ENCODE measurements at places on chromosomes 3 and 15. TPM values are rescaled to one million over a fixed set of nuclear protein-coding genes. Genes with fewer than 3 reads are reported as not detected.

GRCh38 chr3:171228240-171228639 lies 201.7 kb upstream of the SLC2A2 start:
- no peak for DNase-seq
- H3K4me1 ChIP-seq: peaks cover 38% of the 10 kb centered on the region
- no peaks in the 10 kb centered on the region for H3K27me3 ChIP-seq

GRCh38 chr15:47742742-47743141 lies 25.4 kb downstream of the SEMA6D start:
- no peak overlapping the region for H3K27ac ChIP-seq
- H3K27me3 ChIP-seq: no peaks in the 10 kb centered on the region
- no peaks in the 10 kb centered on the region for H3K36me3 ChIP-seq
- no peak for DNase-seq
- no peak overlapping the region for H3K4me3 ChIP-seq
- H3K4me1 ChIP-seq: no peaks in the 10 kb centered on the region

DNA sequence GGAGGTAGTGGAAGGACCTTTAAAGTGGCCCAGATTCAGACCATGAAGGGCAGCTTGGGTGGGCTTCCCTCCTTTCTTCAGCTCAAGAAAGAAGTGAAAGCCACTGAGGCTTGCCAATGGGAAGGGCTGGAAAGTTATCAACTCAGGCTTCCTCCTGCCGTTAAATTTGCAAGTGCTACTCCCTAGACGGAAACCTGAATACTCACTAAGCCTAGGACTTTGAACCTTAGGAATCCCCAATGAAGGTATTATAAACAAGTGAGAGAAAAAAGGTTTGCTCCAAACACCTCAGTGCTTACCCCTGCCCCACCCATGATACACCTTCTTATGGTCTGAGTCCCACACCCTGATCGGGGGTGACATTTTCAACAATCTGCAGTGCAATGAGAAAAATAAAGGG lies 396.4 kb downstream of the SHQ1 start:
- H3K27ac ChIP-seq: no peak overlapping the region
- no peaks in the 10 kb centered on the region for H3K36me3 ChIP-seq
- peaks cover 25% of the 10 kb centered on the region for H3K27me3 ChIP-seq
- peaks cover 17% of the 10 kb centered on the region for H3K4me1 ChIP-seq

TEX55 gene
- total RNA-seq: not detected

- no peak for DNase-seq
- H3K36me3 ChIP-seq: no peaks in the 10 kb centered on the region
- no peaks in the 10 kb centered on the region for H3K4me1 ChIP-seq
- no peak overlapping the region for H3K4me3 ChIP-seq
- H3K27me3 ChIP-seq: no peaks in the 10 kb centered on the region
These were observed 306.7 kb downstream of the LRTM1 start for GRCh38 chr3:54621184-54621583.

DNA sequence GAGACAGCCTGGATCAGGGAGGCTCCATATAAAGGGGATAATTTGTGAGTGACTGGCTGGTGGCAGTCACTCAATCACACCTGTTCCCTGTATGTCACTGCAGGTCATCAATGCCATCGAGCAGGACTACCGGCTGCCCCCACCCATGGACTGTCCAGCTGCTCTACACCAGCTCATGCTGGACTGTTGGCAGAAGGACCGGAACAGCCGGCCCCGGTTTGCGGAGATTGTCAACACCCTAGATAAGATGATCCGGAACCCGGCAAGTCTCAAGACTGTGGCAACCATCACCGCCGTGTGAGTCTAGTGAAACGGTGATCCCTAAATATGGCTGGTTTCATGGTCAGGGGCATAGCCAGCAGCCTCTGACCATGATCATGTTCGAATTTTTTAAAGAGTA lies 453.2 kb downstream of the EPHB1 start:
- H3K36me3 ChIP-seq: no peaks in the 10 kb centered on the region
- H3K27ac ChIP-seq: no peak overlapping the region
- no peaks in the 10 kb centered on the region for H3K27me3 ChIP-seq

MUC13 gene
- total RNA-seq: not detected

- no peaks in the 10 kb centered on the region for H3K27me3 ChIP-seq
- H3K27ac ChIP-seq: no peak overlapping the region
- no peak for DNase-seq
- H3K4me3 ChIP-seq: no peak overlapping the region
These were observed 44.6 kb upstream of the VILL start for GRCh38 chr3:37945807-37946530.

RFTN1 gene
- total RNA-seq: 75.1 TPM

SENP8 gene
- 1.4 TPM for total RNA-seq

GOLGA6L10 gene
- 0.95 TPM for total RNA-seq

POU1F1 gene
- total RNA-seq: not detected

- no peaks in the 10 kb centered on the region for H3K4me1 ChIP-seq
- no peak overlapping the region for H3K27ac ChIP-seq
- H3K36me3 ChIP-seq: no peaks in the 10 kb centered on the region
These were observed 94.2 kb upstream of the THRB start for GRCh38 chr3:24588629-24589512.

GRCh38 chr3:119357190-119357589 lies 63.0 kb downstream of the ARHGAP31 start:
- H3K36me3 ChIP-seq: no peaks in the 10 kb centered on the region
- no peak for DNase-seq
- no peak overlapping the region for H3K4me3 ChIP-seq
- peaks cover 11% of the 10 kb centered on the region for H3K4me1 ChIP-seq
- H3K27ac ChIP-seq: no peak overlapping the region
- H3K27me3 ChIP-seq: no peaks in the 10 kb centered on the region

DNA sequence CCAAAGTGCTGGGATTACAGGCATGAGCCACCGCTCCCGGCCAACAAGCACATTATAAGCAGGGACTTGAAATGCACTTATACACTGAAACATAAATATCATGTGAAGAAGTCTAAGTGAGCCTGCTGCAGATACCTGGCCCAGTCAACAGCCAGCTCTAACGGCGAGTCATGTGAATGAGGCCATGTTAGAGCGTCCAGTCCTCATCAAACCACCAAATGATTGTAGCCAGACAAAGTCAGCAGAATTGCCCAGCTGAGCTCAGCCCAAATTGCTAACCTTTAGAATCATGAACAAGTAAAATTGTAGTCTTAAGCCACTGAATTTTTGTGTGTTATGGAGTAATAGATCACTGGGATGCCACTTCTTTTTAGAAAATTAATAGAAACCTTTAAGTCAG lies 37.8 kb upstream of the UACA start:
- H3K27ac ChIP-seq: no peak overlapping the region
- no peaks in the 10 kb centered on the region for H3K36me3 ChIP-seq
- H3K4me1 ChIP-seq: no peaks in the 10 kb centered on the region
- no peaks in the 10 kb centered on the region for H3K27me3 ChIP-seq

- no peak for DNase-seq
- H3K4me1 ChIP-seq: no peaks in the 10 kb centered on the region
- no peak overlapping the region for H3K4me3 ChIP-seq
- no peak overlapping the region for H3K27ac ChIP-seq
- H3K27me3 ChIP-seq: no peaks in the 10 kb centered on the region
These were observed 167.3 kb upstream of the NDN start for GRCh38 chr15:23854203-23854911.

- no peak overlapping the region for H3K4me3 ChIP-seq
- H3K4me1 ChIP-seq: peaks cover 25% of the 10 kb centered on the region
- no peak for DNase-seq
- no peaks in the 10 kb centered on the region for H3K36me3 ChIP-seq
- no peak overlapping the region for H3K27ac ChIP-seq
These were observed 141.5 kb upstream of the TBL1XR1 start for GRCh38 chr3:177338697-177339219.

TOPBP1 gene
- total RNA-seq: 76.9 TPM

- H3K4me3 ChIP-seq: no peak overlapping the region
- no peaks in the 10 kb centered on the region for H3K36me3 ChIP-seq
- H3K4me1 ChIP-seq: no peaks in the 10 kb centered on the region
These were observed 321.9 kb downstream of the ZPLD1 start for GRCh38 chr3:102756706-102757105.

GRCh38 chr3:197234947-197235914 lies 63.2 kb downstream of the DLG1 start:
- no peak for DNase-seq
- H3K27ac ChIP-seq: no peak overlapping the region
- peaks cover 19% of the 10 kb centered on the region for H3K4me1 ChIP-seq
- peaks cover 31% of the 10 kb centered on the region for H3K36me3 ChIP-seq

DNA sequence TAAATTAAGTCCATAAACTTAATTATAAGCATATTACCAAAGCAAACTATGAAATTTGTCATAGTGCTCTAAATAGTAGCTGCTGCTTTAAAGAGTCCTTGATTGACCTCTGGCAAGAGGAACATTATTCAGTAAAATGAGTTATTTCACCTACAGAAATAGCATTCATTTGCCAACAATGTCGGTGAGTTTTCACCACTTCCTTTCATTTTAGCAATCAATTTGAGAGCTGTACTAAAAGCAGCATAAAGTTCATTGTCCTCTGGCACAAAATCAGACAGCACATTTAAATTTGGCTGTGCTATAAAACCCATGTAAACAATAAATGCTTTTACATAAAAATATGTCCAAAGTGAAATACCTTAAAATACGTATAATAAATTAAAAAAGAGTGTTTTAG lies 1515.7 kb downstream of the SI start:
- H3K36me3 ChIP-seq: no peaks in the 10 kb centered on the region
- H3K4me1 ChIP-seq: no peaks in the 10 kb centered on the region
- H3K27ac ChIP-seq: no peak overlapping the region

GPR87 gene
- total RNA-seq: 0.33 TPM

DNA sequence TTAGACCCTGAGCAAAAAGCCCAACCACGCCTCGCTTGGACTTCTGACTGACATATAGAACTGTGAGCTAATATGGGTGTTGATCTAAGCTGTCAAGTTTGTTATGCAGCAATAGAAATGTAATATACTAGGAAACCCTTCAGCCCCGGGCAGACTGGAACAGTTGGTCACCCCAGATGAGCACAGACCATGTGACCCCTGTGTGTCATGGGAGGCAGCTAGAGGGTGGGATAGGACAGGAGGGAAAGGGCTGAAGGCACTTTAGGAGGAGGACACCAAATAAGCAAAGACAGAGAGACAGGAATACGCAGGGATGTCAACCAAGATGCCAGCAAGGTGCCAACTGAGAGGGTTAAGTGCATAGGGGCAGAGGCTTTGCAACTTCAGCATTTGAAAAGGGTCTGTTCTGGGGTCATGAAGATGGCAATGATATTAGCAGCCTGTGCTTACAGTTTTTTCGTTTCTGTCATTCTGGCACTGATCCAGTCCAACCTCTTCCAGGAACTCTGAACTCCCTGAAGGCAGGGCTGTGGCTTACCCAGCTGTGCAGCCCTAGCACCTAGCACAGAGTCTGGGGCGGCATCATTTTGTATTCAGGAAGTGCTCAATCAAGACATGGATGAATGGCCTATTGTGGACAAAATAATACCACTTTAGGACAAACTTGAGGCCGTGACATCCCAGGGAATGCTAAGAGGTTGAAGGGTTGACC lies 51.4 kb downstream of the HES1 start:
- DNase-seq: no peak
- H3K4me3 ChIP-seq: no peak overlapping the region
- H3K4me1 ChIP-seq: peaks cover 13% of the 10 kb centered on the region
- H3K27ac ChIP-seq: no peak overlapping the region
- H3K27me3 ChIP-seq: peaks cover 10% of the 10 kb centered on the region
- no peaks in the 10 kb centered on the region for H3K36me3 ChIP-seq

C3orf85 gene
- not detected for total RNA-seq

DNA sequence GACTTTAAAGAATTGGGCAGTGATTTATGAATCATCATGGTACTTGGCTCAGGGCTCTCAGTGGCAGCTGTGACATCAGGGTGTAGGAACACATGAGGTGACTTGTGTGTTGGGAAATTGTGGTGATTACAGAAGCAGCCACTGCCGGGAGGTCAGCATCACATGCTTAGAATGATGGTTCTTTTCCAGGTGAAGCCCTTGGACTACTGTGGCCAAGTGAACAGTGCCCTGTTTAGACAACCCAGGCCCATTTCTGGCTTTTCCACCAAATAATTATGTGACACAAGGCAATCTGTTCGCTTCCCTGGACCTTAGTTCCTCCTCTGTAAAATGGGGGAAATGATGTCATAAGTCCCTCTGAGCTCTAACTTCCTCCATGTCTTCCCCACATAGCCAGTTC lies 139.7 kb upstream of the ROPN1 start:
- DNase-seq: no peak
- no peak overlapping the region for H3K4me3 ChIP-seq
- no peaks in the 10 kb centered on the region for H3K27me3 ChIP-seq
- H3K4me1 ChIP-seq: no peaks in the 10 kb centered on the region
- no peaks in the 10 kb centered on the region for H3K36me3 ChIP-seq

TJP1 gene
- total RNA-seq: not detected

RBPMS2 gene
- total RNA-seq: not detected

ACAD9 gene
- 48.4 TPM for total RNA-seq

GRCh38 chr15:33154351-33155166 lies 40.0 kb downstream of the FMN1 start:
- no peaks in the 10 kb centered on the region for H3K36me3 ChIP-seq
- no peak overlapping the region for H3K27ac ChIP-seq
- DNase-seq: no peak
- H3K27me3 ChIP-seq: peaks cover 21% of the 10 kb centered on the region

GRCh38 chr3:184354121-184354728 lies 7.2 kb downstream of the CLCN2 start:
- H3K36me3 ChIP-seq: no peaks in the 10 kb centered on the region
- H3K4me3 ChIP-seq: no peak overlapping the region
- peak; percentile 54 for DNase-seq
- H3K27me3 ChIP-seq: no peaks in the 10 kb centered on the region

DNA sequence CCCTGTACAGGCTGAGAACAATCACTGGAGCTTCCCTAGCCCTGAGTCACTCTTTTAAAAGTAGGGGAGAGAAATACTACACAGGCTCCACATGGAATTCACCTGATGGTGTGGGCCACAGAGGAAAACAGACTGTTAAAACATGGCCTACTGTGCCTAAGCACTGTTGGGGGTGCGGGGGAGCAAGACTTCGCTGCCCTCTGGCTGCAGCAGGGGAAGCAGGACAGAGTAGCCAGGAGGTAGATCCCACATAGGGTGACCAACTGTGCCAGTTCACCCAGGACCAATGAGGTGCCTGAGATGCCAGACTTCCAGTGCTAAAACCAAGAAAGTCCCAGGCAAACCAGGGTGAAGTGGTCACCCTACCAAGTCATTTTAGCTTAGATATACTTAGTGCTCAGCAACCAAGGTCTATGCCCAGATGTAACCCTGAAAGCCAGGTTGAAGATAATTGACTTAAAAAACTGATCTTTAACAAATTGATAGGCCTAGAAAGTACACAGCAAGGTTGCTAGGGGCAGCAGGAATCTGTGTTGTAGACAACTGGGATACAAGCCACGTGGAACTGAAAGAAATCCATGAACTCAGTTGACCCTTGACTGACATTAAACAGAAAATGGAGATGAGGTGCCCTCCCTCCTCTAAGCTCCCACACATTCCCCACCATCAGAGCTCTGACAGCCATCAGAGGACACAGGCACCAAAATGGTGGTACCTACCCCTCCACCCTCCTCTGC lies 344.2 kb upstream of the PPP2R3A start:
- H3K27ac ChIP-seq: no peak overlapping the region
- H3K4me3 ChIP-seq: no peak overlapping the region
- no peaks in the 10 kb centered on the region for H3K36me3 ChIP-seq
- DNase-seq: no peak
- H3K4me1 ChIP-seq: no peaks in the 10 kb centered on the region

GRCh38 chr15:80645494-80646065 lies 49.5 kb upstream of the ABHD17C start:
- peaks cover 2% of the 10 kb centered on the region for H3K4me1 ChIP-seq
- H3K27ac ChIP-seq: no peak overlapping the region
- H3K4me3 ChIP-seq: no peak overlapping the region
